ENCODE measurements at places on chromosomes 7 and 10.
A peak's percentile ranks its signal among the peaks of the same experiment; 100 is the strongest.

GRCh38 chr7:111846898-111847297 is 284.6 kb upstream of the IMMP2L start:
- DNase-seq: no peak

GRCh38 chr7:48087349-48087748 is 1.7 kb upstream of the UPP1 start:
- no peak for DNase-seq

- peak; percentile 72 for DNase-seq
Measured at GRCh38 chr10:127977357-127978009, 70.6 kb downstream of the PTPRE start.

DNA sequence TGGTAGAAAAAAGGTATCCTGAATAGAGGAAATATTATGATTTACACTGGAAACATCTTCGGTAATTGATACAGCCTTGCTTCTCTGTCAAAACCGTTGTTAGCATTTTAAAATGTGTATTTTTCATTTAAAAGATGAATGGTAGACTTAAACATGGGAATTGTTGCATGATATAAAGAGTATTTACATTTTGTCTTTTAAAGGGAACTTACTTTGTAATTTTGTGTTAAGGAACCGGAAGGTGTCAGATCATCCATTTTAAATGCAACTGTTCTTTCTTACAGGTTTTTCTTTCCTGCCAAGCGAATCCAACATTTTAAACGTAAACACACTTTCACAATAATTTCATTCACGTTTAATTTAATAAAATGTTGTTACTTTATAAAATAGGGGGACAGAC is 1.8 kb upstream of the IGF2BP3 start:
- no peak for DNase-seq

GRCh38 chr7:26346611-26347203 is 55.0 kb downstream of the SNX10 start:
- no peak for DNase-seq

GRCh38 chr7:22390516-22390915 is 33.6 kb upstream of the RAPGEF5 start:
- DNase-seq: no peak

DNA sequence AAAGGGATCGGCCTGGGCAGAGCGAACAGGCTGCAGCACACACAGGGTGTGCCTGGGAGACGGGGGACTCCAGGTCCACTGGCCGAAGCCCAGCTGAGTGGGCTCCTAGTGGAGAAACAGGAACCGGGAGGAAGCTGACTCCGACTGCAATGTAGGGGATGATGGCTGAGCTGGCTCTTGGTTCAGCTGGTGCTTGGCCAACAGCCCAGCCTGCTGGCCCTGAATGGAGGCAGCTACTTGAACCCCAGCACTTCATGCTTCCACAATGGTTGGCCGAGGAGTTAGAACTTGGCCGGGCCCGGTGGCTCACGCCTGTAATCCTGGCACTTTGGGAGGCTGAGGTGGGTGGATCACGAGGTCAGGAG is 27.0 kb upstream of the FRAT2 start:
- no peak for DNase-seq

DNA sequence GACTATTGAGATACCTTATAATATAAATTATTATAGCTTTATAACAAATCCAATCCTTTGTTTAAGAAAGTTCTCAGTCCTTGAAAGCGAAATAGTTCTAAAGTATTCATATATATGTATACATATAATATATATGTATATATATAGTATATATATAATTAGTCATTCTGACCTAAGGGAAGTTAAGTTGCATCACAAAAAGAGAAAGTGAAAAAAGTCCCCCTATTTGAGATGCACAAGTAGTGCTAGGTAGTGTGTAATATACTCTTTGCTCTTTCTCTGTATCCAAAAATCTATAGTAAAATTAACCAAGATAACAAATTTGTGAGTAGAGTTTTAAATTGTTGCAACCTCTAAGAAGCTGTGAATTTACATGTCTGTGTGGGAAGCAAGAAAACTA is 13.3 kb upstream of the IFIT1B start:
- no peak for DNase-seq

DNA sequence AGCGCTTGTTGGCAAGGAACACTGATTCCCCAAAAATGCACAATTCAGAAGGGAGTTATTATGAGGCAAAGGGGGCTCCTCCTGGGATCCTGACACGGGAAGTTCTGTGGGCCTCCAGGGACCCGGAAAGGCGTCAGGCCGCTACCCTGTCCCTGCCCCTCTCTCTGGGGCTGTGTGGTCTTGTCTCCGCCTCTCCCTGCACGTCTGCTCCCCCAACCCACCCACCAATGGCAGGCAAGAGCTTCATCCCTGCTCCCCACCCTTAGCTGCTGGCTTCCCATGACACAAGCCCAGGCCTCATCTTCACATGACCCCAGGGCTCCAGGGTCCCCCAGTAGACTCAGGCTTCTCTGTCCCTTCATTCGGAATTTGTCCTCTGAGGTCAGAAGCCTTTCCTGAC is 31.0 kb upstream of the ADRB1 start:
- no peak for DNase-seq

DNA sequence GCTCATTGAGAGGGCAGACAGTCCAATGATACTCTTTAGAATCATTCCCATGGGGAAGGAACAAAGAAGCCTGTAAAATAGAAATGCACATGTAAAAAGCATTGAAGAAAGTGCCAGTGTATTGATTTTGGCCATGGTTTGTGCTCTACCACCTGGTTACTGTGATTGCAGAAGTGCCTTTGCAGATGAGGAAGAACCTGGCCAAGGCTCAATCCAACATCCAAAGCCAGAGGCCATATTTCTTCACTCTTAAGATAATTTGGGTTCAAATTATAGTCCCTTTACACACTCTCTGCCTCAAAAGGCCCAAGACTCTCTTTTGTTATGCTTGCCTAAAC is 122.1 kb downstream of the EGFR start:
- no peak for DNase-seq

- no peak for DNase-seq
Measured at GRCh38 chr10:18505456-18506118, 145.8 kb downstream of the NSUN6 start.

GRCh38 chr10:102106998-102107397 is 13.2 kb downstream of the LDB1 start:
- DNase-seq: no peak

DNA sequence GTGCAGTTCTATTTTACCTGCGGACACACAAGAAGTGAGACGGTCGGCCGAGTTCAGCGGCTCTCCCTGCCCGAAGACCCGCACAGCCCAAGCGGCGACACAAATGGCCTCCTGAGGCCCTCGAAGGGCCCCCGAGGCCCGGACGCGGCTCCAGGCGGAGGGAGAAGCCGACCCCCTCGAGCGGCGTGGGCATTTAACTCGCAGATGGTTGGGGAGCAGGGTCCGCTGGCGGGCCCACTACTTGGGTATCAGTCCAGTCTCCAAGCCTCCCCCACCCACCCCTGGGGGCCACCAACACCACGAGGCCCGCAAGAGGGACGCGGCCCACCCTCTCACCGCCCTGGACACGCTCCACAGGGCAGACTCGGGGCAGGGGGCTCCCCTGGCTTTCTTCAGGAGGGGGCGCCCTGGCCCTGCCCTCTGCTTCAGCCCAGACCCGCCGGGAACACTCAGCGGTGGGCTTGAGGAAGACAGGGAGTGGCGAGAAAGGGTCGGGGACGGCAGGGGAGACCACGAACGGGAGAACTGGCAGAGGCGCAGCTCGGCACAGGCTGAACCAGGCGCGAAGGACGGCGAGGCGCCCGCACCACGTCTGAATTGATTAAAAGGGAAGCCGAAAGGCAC is 1.7 kb downstream of the IGF2BP3 start:
- DNase-seq: peak; percentile 42

- no peak for DNase-seq
Measured at GRCh38 chr10:5486853-5487235, 12.5 kb downstream of the CALML5 start.

All from SJSA1 (cell line).